ENCODE measurements at places on chromosomes 1 and 21. TPM values are rescaled to one million over a fixed set of nuclear protein-coding genes. Genes with fewer than 3 reads are reported as not detected.

- no peak for DNase-seq
These were observed 13.5 kb upstream of the TINAGL1 start for GRCh38 chr1:31562707-31563360.

DNA sequence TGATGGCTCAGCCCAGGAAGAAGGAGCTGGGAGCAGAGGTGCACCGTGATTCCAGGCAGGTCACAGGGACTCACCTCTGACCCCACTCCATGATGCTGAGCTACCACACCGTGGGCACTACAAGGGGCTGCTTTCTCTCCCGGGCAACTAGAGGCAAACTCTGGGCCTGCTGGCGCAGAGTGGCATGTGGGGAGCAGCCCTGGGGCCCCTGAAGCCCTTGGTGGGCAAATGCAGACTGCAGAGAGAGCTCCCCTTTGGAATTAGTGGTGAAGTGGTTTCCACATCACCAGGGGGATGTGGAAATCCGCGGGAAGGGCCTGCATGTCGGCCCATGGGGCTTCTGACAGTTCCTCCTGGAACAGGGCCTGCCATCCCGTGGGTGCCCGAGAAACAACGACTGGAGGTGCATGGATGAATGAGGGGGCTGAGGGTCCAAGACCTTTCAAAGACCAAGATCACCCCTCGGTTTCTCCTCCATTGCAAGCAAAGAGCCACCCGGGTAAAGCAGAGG lies 11.8 kb upstream of the MMEL1 start:
- DNase-seq, result no peak

The ESPN gene
- total RNA-seq, result not detected

GRCh38 chr1:239155466-239156091 lies 230.8 kb upstream of the CHRM3 start:
- no peak for DNase-seq
